AG20443 (cell line): ENCODE measurements at places on chromosomes 4 and X.

GRCh38 chrX:31057691-31058090 is 14.2 kb downstream of the FTHL17 start:
- no peak for DNase-seq

GRCh38 chr4:176002007-176002613 is 63.5 kb upstream of the WDR17 start:
- peak; percentile 49 for DNase-seq

GRCh38 chrX:41121766-41122165 is 36.5 kb downstream of the USP9X start:
- no peak for DNase-seq

- peak; percentile 25 for DNase-seq
Measured at GRCh38 chrX:46547857-46548256, 2.6 kb upstream of the ZNF674 start.

DNA sequence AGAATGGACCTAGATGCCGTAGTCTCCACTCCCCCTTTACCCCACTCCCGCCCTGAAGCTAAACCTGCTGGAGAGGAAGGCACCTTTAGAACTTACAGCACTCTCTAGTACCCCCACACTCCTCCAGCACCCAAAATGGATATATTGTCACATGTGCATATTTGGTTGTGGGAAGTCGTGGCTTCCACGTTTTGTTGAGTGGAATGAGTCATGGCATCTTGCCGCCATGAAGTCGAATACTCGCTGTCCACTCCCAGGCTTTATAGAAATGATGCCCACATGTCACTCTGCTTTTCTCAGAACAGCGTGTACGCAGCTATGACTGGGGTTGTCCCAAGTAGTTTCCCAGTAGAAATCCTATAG is 545 bp downstream of the ABCE1 start:
- peak; percentile 61 for DNase-seq

DNA sequence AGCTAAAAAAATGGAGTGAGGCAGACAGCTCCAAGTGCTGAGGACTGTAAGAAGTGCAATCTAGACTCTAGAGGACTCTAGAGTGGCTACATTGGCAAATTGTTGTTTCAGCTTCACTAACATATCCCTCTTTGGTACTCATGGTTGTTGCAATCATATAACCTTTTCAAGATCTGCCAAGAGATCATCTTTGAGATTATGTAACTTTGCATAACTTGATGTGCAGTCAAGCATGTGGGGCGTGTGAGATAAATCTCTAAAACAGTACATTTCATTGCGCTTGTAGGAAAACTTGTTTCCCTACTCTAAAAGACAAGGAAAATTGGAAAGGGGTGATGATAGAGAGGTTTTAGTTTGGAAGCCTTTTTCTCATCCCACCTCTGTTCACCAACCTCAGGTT is 11.2 kb upstream of the BRS3 start:
- no peak for DNase-seq

- DNase-seq, result peak; percentile 65
Measured at GRCh38 chr4:13302876-13303275, 181.3 kb downstream of the RAB28 start.
